ENCODE measurements at places on chromosomes 2 and 18.

GRCh38 chr18:12086249-12086648, 7.4 kb upstream of the ANKRD62 start:
- no peak for DNase-seq

- no peak for DNase-seq
Observed at GRCh38 chr18:72544092-72544886, at the start of gene CBLN2. TSS of gene CBLN2 (minus strand) at chr18:72544342. CDS start at chr18:72542160, 2,182 bp downstream.

DNA sequence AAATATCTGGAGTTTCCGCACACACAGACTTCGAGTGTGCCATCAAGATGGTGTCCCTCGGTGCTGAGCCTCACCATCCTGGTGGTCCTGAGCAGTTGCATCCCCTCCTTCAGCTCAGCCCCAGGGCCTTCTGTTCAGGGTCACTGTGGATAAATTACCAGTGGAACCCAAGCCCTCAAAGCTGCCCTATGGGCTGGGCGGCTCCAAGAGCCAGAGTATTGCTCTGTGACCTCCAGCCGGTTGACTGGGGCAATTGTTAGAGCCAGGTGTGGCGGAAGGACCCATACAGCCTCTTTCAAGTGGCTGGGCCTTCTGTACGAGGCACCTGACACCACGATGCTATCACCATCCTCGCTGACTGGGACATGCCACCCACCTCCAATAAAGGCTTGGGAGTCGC, 215.5 kb downstream of the GBX2 start:
- DNase-seq: no peak

DNA sequence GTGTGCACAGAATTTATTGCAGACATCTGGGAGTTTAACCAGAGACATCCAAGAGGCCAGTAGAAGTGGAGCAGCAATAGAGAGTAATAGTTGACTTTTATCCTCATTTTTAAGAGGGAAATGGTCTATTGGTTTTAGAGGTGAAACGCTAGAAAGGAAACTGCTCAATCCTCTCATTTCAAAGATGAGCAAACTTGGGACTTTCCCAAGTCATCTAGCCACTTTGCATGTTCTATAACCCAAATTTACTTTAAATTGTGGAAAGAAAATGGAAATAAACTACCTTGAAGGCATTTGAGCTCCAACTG, 601.7 kb downstream of the ARHGAP15 start:
- no peak for DNase-seq

- DNase-seq: no peak
Observed at GRCh38 chr2:11559786-11560155, 25.9 kb downstream of the GREB1 start.

- no peak for DNase-seq
Observed at GRCh38 chr2:1718339-1719220, 25.7 kb downstream of the PXDN start.

GRCh38 chr2:31233741-31234682, at the start of gene EHD3:
TSS of gene EHD3 (plus strand) at chr2:31234152. CDS start at chr2:31234622, 470 bp downstream.
- peak; percentile 82 for DNase-seq

- no peak for DNase-seq
Observed at GRCh38 chr2:17544256-17544655, 3.8 kb downstream of the VSNL1 start.

GRCh38 chr2:11697103-11697871, 27.3 kb upstream of the NTSR2 start:
- DNase-seq: no peak

GRCh38 chr2:176079831-176080539, 3.8 kb downstream of the EVX2 start:
- no peak for DNase-seq

- peak; percentile 49 for DNase-seq
Observed at GRCh38 chr2:174683392-174683759, 80.9 kb downstream of the CHRNA1 start.

- peak; percentile 7 for DNase-seq
Observed at GRCh38 chr2:206423147-206423546, 20.2 kb upstream of the ADAM23 start.

DNA sequence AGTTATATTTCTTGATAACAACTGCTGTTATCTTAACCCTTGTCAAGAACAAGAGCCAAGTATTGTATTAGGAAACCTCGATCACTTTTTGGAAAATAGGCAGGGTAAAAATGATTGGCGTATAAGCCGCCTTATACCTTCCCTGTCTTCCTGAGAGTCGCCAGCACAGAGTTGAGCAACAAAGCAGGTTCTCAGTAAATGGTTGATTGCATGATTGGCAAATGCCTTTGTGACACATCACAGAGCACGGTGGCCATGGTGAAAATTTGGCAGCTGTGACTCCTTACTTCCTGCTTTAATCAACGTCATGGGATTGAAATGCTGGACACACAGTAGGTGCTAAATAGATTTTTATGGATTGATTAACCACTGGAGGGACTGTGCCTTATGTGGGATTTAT, 3.9 kb upstream of the KLHL29 start:
- peak; percentile 31 for DNase-seq

DNA sequence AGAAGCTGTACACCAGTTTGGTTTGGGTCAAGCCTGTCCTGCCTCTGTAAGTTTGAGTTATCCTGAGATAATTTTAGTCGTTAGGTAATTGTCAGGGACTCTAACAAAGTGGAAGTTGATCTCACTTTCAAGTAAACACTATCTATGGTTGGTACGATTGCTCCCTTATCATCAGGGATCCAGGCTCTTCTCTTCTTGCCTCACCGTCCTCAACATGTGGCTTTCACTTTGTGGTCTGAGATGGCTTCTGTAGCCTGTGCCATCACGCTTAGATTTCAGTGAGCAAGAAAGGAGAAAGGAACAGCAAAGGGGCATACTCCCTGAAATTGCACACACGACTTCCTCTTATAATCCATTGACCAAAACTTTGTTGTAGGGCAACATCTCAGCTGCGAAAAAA, 115.6 kb downstream of the CTAGE1 start:
- no peak for DNase-seq

- no peak for DNase-seq
Observed at GRCh38 chr18:2169656-2170055, 401.6 kb downstream of the METTL4 start.

All from CD4-positive, alpha-beta T cell treated with Interferon alpha-2 for 1 hour (primary cell).